Stimulated activated CD4-positive, alpha-beta T cell treated with anti-CD3 and anti-CD28 coated beads, Interleukin-4, amount 100 ng/mL, for 4 hours (primary cell): ENCODE measurements at places on chromosomes 1 and 21.

DNA sequence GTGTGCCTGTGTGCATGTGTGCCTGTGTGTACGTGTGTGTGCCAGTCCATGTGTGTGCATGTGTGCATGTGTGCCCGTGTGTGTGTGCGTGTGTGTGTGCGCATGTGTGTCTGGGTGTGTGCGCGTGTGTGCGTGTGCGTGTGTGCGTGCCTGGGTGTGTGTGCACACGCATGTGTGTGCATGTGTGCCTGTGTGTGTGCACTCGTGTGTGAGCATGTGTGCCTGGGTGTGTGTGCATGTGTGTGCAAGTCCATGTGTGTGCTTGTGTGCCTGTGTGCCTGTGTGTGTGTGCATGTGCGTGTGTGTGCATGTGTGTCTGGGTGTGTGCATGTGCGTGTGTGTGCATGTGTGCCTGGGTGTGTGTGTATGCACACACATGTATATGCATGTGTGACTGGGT lies 28.7 kb upstream of the COL6A2 start:
- no peak for DNase-seq

DNA sequence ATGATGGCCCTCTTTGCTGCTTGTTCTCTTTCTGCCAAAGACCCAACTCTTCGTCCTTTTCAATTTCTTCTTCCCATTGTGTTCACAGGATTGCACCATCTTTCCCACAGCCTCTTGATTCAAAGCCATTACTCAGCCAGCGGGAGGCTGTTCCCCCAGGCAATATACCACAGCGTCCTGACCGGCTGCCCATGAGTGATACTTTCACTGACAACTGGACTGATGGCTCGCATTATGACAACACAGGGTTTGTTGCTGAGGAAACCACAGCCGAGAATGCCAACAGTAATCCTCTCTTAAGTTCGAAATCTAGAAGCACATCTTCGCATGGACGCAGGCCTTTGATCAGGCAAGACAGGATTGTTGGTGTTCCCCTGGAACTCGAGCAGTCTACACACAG lies 167.4 kb downstream of the LRRC40 start:
- no peak for DNase-seq

DNA sequence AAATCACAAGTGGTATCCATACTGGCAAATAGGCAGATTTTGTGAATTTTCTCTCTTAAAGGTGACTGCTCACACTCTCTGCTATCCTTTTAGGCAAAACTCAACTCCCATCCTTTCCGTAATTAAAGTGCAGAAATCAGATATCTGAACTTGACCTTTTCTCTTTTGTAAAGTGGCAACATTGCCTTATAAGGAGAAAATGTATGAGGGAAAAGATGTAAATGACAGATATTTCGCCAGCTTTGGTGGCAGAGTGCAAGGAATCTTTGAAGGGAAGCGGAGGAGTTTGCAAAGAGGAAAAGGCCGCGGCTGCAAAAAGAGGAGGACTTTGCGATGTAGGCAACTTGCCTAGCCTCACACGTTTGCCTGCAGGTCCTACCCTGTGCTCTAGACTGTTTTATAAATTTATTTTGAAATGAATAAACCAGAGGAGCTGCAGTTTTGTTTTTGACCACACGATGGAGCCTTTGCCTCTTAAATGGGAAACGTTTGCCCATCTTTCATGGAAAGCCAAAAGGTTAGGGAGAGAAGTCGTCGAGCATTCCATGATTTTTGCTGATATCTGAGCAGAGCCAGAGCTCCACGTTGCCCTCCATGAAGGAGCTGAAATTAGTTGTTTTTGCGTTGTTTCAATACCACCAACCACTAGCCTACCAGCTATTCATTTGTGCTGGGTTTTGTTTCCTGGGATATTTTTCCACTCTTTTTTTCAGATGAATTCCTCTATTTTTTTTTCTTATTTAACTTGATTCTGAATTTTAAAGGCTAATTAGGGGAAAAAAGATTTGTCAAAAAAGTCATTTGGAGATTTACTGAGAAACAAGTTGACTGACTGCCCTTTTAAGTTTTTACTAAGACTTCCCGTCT lies 242.3 kb downstream of the LMX1A start:
- DNase-seq = no peak

- no peak for DNase-seq
Observed at GRCh38 chr1:5985250-5985649, 7.0 kb downstream of the NPHP4 start.

- no peak for DNase-seq
Observed at GRCh38 chr1:29291756-29292155, 55.4 kb downstream of the PTPRU start.
